ENCODE measurements at places on chromosomes 13 and 19.

GRCh38 chr19:23409392-23410048 is 14.2 kb upstream of the ZNF91 start:
- DNase-seq: no peak

GRCh38 chr19:39342647-39343305 is 555 bp downstream of the SAMD4B start:
- no peak for DNase-seq

- no peak for DNase-seq
These were observed 800.7 kb upstream of the SLITRK5 start for GRCh38 chr13:86870444-86870843.

GRCh38 chr13:32150239-32150638 is 118.7 kb downstream of the FRY start:
- DNase-seq: no peak

DNA sequence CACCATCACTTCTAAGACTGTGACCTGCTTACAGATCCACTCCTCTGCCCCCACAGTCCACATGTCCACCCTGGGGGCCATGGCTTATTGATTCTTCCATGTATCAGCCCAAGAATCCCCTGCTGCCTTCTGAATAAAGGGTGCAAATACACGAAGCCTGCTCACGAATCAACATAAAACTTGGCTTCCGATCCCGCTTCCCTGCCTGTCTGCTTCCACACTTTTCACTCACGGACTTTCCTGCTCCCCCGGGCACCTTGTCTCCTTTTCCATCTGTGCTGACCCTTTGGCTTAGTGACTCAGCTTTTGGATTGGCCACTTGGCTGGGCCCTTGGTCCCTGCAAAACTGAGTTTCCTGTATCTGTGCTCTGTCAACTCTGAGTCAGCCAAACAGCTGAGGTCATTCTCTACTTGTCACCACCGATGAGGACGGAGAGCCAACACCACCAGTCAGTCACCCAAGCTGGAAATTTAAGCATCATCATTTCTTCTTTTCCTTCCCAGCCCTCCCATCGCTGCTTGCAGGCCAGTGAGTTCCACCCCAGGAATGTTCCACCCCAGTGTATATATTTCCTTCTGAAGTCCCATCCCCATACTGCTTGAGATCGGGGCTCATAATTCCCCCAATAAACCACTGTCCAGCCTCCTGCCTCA is 11.4 kb upstream of the USP12 start:
- peak; percentile 15 for DNase-seq

DNA sequence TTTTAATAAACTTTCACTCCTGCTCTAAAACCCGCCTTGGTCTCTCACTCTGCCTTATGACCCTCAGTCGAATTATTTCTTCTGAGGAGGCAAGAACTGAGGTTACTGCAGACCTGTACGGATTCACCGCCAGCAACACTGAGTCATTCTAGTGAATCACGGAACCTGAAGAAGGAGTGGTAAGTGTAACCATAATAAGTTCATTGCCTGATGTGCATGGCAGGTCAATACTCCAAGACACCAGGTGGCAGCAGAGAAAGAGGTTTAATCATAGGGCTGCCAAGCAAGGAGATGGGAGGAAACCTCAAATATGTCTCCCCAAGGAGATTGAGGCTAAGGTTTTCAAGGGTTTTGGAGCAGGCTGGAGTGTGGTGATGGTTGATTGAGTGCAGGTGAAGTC is 204.3 kb upstream of the IPO5 start:
- no peak for DNase-seq

- DNase-seq: peak; percentile 59
These were observed 58.7 kb upstream of the PABPC3 start for GRCh38 chr13:25037057-25037813.

DNA sequence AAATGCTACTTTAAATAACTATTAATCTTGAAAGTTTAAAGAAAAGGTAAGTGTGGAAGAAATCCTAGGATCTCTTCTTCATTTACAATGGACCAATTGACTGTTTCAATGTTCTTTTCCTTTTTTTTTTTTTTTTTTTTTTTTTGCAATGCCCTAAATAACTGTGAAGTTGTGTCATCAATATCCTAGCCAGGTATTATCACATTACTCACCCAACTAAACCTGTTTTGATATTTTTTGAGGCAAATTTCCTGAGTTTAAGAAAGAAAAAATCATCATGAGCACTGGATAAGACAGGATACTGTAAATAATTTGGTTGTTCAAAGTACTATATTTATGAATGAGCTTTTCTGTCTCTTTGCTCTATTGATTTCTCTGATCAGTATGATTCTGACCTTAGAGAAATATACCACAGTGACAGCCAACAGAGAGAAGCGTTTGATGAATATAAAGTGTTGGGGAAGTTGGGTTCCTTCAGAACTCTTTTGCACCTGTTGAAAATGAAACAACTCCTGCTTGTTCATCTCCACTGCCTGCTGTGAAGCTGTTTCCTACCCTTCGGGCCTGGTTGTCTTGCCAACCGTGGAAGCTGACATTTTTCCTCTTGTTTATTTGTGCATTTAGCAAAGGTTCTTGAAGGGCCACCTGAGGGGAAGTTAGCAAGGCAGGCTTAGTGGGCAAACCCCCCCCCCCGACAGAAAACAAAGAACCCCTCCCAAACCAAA is 1220.5 kb upstream of the SLC10A2 start:
- DNase-seq: no peak

DNA sequence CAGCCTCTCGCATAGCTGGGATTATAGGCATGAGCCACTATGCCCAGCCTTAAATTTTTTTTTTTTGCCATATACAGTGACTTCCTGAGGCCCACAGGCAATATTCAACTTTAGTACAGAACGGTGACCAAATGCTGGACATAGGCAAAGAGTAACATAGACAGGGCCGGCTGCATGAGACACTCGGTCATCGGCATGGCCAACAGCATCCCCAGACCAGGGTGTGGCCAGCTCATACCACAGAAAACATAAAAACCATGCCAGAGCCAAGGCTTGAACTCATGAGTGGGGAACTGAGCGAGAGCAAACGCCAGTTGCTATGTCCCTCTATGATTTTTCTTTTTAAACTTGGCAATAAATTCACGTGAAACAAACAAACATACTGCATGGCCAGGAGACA is 17.0 kb downstream of the KANK2 start:
- no peak for DNase-seq

- no peak for DNase-seq
These were observed 73.5 kb upstream of the C13orf46 start for GRCh38 chr13:114047358-114047881.

- no peak for DNase-seq
These were observed 2.2 kb downstream of the GPR32 start for GRCh38 chr19:50772476-50772875.

GRCh38 chr19:35013820-35014754 is 14.0 kb downstream of the GRAMD1A start:
- no peak for DNase-seq

DNA sequence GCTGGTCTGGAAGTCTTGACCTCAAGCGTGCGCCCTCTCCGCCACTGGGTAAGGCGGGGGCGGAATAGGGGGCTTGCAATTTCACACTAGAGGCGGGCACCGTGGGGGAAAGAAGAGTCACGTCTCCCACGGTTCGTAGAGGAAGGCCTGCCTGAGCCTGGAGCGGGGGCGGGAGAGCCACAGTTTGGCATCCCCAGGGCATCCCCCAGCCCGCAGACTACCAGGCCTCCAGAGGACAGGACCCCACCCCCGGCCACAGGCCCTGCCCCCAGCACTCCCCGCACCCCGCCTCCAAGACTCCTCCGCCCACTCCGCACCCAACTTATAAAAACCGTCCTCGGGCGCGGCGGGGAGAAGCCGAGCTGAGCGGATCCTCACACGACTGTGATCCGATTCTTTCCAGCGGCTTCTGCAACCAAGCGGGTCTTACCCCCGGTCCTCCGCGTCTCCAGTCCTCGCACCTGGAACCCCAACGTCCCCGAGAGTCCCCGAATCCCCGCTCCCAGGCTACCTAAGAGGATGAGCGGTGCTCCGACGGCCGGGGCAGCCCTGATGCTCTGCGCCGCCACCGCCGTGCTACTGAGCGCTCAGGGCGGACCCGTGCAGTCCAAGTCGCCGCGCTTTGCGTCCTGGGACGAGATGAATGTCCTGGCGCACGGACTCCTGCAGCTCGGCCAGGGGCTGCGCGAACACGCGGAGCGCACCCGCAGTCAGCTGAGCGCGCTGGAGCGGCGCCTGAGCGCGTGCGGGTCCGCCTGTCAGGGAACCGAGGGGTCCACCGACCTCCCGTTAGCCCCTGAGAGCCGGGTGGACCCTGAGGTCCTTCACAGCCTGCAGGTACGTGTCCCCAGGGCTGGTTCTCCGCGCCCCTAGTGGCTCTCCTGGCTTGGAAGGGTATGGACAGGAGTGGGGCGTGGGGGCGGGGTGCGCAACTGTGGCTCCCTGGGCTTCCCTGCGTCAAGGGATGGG is at the start of gene ANGPTL4:
TSS of gene ANGPTL4 (plus strand) at position 353 of the 969 bp plus-strand sequence. CDS start at position 520, 167 bp downstream.
- peak; percentile 81 for DNase-seq

DNA sequence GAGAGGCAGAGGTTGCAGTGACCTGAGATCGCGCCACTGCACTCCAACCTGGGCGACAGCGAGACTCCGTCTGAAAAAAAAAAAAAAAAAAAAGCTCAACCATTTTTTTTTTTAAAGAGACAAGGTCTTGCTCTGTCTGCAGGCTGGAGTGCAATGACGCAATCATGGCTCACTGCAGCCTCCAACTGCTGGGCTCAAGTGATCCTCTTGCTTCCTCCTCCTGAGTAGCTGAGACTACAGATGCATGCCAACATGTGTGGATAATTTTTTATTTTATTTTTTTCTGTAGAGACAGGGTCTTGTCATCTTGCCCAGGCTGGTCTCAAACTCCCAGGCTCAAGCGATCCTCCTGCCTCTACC is 10.3 kb downstream of the EHD2 start:
- DNase-seq: no peak

DNA sequence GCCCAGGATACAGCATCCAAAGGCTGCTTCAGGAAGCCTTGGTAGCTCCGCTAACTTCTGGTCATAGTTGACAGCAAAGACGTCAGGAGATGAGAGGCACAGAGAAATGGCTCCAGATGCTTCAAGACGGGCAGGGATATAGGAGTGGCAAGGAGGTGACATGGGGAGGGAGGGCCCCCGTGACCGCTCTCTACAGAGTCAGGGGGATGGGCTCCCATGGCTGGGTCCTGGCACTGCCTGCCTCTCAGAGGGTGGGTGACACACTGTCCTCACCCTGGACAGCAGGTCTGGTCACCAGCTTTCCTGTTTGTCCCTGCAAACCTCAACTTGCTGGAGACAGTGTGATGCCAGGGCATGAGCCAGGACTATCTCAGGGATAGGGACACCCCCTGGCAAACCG is 10.3 kb upstream of the ZNF14 start:
- no peak for DNase-seq

DNA sequence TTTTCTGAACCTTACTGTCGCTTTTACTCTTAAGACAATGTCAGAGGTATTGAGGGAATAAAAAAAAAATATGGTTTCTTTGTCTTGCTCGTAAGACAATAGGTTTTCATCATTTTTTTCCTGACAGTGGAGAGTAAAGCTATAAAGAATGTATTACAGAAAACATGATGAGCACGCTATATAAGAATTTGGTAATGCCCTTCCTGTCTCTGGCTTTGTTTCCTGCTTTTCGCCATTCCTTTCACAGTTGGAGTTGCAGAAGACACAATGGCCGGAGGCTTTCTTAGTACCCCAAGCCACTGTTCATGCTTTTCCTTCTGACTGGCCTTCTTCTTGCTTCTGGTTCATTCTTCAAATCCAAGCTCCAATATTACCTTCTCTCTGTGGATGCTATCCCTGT is 101.0 kb upstream of the DACH1 start:
- no peak for DNase-seq

- peak; percentile 62 for DNase-seq
These were observed 23.4 kb downstream of the IPO5 start for GRCh38 chr13:97976610-97977521.

GRCh38 chr13:48093588-48093987 is 1.3 kb downstream of the MED4 start:
- DNase-seq: no peak

GRCh38 chr13:35736876-35737275 is 260.4 kb upstream of the MAB21L1 start:
- no peak for DNase-seq

- no peak for DNase-seq
These were observed 5.7 kb upstream of the DIAPH3 start for GRCh38 chr13:60169239-60170031.

DNA sequence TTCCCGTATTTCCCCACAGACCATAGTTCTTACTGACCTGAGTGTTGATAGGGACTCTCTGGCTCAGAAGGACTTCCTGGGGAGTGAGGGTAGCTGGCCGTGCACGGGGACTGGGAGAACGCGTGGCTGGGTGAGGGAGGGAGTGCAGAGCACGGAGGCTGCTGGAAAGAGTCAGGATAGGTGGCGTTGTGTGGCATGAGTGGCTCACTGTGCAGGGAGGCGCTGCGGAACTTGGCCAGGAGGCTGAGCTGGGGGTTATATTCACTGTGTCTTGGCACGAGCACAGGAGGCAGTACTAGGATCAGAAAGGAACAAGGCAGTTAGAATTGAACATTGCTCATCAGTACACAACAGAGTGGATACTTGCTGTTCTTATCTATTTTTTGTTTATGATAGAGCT is 47.4 kb downstream of the SMAD9 start:
- DNase-seq: no peak

GRCh38 chr19:3780786-3781304 is 5.3 kb downstream of the MATK start:
- no peak for DNase-seq
